Right ventricle myocardium superior (tissue), 1 donor: ENCODE measurements at places on chromosomes 1 and 21. TPM values are rescaled to one million over a fixed set of nuclear protein-coding genes. Genes with fewer than 3 reads are reported as not detected.

DNA sequence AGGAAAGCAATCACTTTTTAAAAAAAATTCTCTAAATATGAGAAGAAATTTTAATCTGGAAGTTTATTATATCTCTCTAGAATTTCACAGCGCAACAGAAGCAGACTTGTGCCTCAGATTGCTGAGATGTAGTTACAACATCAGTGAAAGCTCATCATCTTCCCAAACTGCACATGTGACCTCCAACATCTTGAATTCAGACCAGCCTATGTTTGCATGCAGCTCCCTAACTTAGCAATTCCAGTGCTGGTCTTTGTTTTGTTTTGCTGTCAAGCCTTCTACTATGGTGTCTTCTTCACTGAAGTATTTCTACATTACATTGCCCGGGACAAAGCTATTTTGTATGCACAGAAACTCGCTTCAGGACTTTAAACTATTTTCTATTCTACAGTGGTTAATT lies 684.8 kb upstream of the PTBP2 start:
- no peak for DNase-seq

DNA sequence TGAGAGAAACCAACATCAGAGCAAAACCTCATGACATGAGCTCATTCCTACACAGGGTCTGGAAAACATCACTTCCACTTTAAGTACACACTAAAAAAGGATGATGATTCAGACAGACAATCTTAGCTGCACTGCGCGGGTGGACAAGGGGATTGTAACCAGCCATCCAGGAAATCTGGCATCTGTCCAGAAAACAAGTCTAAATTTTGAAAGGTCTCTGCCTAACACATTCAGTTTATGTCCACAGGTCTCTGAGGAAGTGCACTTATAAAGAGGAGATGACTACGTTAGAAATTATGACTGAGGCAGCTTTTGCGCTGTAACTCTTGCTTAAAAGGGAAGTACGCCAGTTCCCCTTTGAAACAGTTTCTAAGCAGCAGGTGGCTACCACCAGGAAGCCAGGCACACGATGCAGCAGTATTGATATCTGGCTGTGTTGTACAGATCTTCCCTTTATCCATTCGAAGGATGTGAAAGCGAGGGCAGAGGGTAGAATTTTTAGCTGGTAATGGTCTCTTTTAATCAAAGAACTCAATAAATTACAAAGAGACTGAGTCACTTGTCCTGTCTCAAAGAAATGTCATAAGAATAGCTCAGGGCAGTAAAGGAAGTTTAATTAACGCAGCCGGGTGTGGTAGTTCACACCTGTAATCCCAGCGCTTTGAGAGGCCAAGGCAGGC lies 128.0 kb downstream of the SETD4 start:
- DNase-seq: peak; percentile 56

FH gene
- total RNA-seq: 234 TPM

- DNase-seq: no peak
These were observed 7.7 kb upstream of the RSPH1 start for GRCh38 chr21:42503711-42504110.

GRCh38 chr1:65830306-65830705 lies 37.6 kb downstream of the PDE4B start:
- no peak for DNase-seq

DNA sequence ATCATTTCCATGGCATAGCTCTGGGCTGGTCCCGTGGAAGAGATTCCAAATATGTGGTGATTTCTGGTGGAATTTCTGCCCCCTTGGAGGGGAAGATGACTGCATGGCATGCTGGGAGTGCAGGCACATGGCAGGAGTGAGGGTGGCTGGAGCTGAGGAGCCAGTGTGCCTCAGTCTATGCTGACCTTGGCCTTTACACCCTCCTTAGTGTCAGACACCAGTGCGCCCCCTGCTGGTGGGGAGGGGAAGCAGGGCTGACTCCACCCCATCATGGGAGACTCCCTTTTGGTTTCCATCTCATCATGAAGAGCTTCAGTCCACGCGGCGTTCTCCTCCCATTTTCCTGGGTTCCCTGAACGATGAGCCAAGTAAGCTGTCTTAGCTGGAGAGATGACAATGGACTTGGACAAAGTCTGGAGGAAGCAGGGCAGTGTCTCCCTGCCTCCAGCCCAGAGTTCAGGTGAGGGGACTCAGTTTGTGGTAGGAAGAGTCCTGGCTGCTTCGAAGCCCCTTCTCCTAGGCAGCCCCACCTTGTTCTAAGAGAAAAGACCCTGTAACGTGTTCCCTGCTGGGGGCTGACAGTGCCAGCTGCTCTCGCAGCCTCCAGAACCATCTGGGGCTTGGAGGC lies 10.3 kb downstream of the ALX3 start:
- peak; percentile 64 for DNase-seq

SLAMF8 gene
- total RNA-seq: 1.00 TPM

SEC16B gene
- total RNA-seq: 1.3 TPM

CFAP107 gene
- not detected for total RNA-seq

- DNase-seq: no peak
These were observed 9.2 kb downstream of the CAP1 start for GRCh38 chr1:40049725-40050124.

DNA sequence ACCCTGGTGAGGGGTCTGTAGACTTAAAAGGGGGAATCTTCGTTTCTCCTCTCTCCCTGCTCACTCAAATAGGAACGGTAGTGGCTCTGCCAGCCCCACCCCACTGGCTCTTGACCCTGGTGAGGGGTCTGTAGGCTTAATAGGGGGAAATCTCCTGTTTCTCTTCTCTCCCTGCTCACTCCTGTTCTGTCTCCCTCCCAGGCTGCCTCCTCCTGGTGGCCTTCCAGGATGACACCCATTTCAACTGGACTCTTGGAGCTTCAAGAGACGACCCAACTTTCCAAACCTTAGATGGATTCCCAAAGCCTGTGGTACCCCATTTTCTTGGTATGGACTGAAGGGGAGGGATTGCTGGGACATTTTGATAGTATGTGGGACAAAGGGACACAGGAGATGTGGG lies 1.4 kb upstream of the EPHB2 start:
- no peak for DNase-seq

LCE2B gene
- not detected for total RNA-seq

DNA sequence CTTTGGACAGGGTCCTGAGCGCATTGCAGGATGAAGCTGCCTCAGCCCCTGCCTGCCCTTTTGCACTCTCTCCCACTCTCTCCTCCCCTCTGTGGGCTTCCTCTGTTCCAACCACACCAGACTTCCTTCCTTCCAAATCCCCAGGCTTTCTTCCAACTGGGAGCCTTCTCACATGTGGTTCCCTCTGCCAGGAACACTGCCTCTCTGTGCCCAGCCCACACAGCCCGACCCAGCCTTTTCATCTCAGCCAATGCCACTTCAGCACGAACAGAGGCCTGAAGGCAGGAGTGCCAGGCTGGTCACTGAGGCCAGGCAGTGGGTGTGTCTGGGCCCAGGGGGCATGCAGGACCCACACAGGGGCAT lies 5.9 kb downstream of the SELENON start:
- DNase-seq: peak; percentile 75

DNA sequence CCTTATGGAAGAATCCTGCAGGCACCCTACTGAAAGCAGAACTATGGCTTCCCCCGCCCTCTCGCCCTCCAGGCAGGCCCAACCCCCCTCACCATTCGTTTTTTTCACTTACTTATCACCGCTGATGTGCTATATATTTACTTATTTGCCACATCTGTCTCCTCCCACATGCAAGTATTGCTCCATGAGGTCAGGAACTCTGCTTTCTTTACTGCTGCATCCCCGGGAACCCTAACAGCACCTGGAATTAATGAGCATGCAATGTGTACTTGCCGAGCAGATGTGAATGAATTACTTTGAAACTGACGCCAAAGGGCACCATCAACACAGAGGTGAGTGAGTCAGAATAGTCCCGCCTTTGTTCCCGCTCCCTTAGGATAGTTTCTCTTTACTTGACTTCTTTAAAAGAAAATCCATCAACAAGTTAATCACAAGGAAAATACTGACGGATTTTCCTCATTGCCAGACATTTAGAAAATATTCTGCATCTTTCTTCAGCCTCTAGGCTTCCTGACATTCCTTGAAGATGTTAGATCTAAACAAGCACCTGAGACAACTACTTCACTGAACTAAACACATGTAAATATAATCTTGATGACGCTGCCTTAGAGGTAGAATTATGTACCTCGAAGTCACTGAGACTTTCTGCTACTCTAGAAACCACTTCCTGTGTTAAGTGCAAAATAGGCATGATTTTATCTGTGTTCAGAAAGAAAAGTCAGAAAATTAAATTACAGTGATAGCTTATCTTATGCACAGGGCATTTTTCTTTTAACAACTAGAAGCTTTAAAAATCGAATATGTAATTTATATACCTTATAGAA lies 17.5 kb upstream of the RAB4A start:
- no peak for DNase-seq

GRCh38 chr1:18199462-18199861 lies 91.9 kb downstream of the IGSF21 start:
- DNase-seq: no peak

- peak; percentile 58 for DNase-seq
These were observed 334 bp downstream of the CTH start for GRCh38 chr1:70411360-70411844.

GRCh38 chr1:116514708-116515525 lies 55.9 kb downstream of the CD58 start:
- DNase-seq: no peak

GRCh38 chr1:33960188-33960895 lies 96.5 kb downstream of the HMGB4 start:
- no peak for DNase-seq

- no peak for DNase-seq
These were observed 10.7 kb downstream of the NEK7 start for GRCh38 chr1:198167436-198167934.

GRCh38 chr1:205579711-205580110 lies 52.1 kb downstream of the ELK4 start:
- DNase-seq: no peak

- no peak for DNase-seq
These were observed 803.8 kb downstream of the ADGRL2 start for GRCh38 chr1:82604524-82604923.

- DNase-seq: no peak
These were observed 704.5 kb upstream of the B3GALT2 start for GRCh38 chr1:193890935-193891334.

DNA sequence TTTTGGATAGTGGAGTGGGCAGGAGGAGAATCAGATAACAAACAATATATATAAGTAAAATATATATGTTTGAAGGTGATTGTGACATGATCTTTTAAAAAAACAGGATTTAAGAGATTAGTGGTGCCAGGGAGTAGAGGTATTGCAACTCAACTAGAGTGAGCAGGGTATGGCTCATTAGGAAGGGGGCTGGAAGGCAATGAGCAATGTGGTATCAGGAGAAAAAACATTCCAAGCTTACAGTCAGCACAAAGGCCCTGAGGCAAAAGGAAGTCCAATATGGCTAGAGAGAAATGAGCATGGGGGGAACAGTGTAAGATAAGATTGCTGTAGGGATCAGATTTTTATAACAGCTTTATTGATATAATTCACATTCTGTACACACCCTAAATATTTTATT lies 5.3 kb upstream of the GADD45A start:
- no peak for DNase-seq

SH2D1B gene
- 0.16 TPM for total RNA-seq

- no peak for DNase-seq
These were observed 6.1 kb downstream of the ST6GALNAC3 start for GRCh38 chr1:76080552-76081079.

- DNase-seq: peak; percentile 84
These were observed 90.8 kb upstream of the ERRFI1 start for GRCh38 chr1:8116894-8117264.

OR10T2 gene
- not detected for total RNA-seq
